ENCODE measurements at places on chromosomes 7 and 10.

GRCh38 chr10:60937784-60938654 is 6.0 kb downstream of the RHOBTB1 start:
- DNase-seq = no peak

- no peak for DNase-seq
These were observed 2.4 kb downstream of the EPO start for GRCh38 chr7:100722480-100723212.

GRCh38 chr7:131110297-131111080 is 217.2 kb upstream of the MKLN1 start:
- no peak for DNase-seq

DNA sequence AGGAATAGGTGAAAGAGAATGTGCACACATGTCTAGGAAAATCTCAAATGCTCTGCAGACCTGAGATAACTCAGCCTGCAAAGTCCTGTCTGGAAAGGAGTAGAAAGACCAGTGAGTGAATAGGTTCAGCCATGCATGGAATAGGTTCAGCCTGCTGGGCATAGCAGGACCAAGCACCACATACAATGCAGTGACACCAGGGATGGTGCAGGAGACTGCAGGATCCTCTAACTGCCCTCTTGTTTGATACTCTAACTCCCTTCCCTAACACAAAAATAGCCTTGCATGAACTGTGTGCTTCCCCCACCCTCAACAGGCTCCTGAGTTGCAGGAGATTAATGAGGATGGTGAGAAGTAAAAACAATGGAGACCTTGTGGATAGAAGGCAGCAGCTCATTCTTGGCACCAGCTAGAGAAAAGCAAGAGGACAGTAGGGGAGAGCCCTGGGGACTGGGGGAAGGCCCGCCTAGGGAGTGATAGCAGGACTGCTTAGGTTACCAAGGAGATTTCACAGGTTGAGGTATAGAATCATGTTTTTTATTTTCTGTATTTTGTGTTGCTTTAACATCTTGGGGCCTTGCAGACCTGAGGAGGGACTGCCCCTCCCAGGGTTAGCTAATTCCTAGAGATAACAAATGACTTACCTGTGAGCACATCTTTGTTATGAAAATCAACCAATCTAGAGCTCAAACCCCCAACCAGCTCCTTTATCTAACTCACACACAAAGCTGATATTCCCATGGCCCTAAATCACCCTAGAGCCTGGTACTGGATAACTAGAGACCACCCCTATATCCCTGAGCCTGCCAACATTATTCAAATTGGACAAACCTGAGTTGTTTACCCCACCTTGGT is 187.8 kb downstream of the PLPP4 start:
- DNase-seq = no peak

GRCh38 chr10:5343561-5343960 is 21.2 kb upstream of the UCN3 start:
- no peak for DNase-seq

GRCh38 chr7:85595750-85596178 is 408.9 kb upstream of the SEMA3D start:
- no peak for DNase-seq

DNA sequence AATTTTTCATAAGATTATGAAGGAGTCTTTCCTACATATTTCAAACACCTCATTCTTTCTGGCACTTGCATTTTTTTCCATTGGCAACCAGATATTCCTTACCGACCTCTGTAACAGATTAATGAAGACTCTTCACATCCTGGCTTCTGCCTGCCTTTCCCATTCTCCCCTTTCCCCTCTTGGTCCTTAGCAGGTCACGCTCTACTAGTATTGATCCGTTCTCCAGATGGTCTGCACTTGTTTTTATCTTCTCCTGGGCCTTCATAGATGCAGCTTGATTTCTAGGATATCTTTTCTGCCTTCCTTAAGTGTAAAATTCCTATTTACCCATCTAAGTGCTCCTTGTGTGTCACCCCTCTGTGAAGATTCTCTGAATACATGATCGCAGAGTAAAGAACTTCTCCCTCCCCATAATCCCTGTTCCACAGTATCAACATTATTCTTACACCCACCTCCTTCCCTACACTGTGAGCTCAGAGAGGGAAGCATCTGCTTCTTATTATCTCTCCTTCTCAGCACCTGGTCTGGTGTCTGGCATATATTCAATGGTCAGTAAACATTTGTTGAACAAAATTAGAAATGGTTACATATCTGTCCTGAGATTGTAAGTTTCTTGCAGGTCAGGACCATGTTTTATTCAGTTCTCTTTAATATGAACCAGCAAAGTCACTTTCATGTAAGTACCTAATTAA is 654.2 kb downstream of the REEP3 start:
- DNase-seq = no peak

GRCh38 chr10:5314840-5315239 is 49.9 kb upstream of the UCN3 start:
- no peak for DNase-seq

GRCh38 chr7:128006550-128007302 is 24.5 kb downstream of the LRRC4 start:
- DNase-seq = no peak

GRCh38 chr7:117937049-117937752 is 64.0 kb upstream of the CTTNBP2 start:
- no peak for DNase-seq

GRCh38 chr10:118585234-118585633 is 10.2 kb downstream of the PRLHR start:
- no peak for DNase-seq

- no peak for DNase-seq
These were observed 920 bp downstream of the PRLHR start for GRCh38 chr10:118594392-118595063.

- peak; percentile 33 for DNase-seq
These were observed 177.9 kb downstream of the SKAP2 start for GRCh38 chr7:26686448-26686981.

DNA sequence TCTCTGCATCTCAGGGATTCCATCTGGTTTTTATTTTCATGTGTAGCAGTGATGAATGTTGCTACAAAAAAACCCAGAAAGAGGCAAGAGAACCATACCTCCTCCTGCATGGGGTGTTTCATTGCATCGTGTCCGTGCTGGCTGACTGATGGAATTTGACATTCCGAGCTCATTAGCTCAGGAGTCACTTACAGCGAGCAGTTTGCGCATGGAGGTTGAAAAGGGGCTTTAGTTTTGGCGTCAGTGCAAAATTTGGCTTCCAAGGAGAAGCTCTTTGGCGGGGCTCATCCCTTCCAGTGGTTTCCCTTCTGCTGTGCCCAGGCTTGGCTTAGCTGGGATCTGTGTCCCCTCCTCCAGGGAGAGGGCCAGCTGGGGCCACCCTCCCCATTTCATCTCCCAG is 25.8 kb downstream of the EMX2 start:
- DNase-seq = no peak

DNA sequence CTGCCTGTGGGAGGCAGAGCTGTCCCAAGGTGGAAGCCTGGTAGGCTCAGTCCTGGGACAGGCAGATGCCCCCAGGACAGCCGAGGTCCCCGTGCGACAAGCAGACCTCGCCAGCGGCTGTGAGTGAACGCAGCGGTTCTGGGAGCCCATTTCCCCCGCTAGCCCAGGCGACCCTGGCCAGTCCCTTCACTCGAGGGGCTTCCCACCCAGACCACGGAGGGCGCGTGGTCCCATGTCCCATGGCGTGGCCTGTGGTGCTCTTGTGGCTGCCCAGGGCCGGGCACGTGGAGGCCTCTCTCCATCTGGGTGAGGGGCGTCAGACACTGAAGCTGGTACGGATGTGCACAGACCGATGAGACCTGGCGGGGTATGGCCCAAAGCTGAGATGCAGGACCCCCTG is 67.9 kb downstream of the ELFN1 start:
- DNase-seq = no peak

- no peak for DNase-seq
These were observed 173.9 kb upstream of the GRB10 start for GRCh38 chr7:50956522-50957155.

DNA sequence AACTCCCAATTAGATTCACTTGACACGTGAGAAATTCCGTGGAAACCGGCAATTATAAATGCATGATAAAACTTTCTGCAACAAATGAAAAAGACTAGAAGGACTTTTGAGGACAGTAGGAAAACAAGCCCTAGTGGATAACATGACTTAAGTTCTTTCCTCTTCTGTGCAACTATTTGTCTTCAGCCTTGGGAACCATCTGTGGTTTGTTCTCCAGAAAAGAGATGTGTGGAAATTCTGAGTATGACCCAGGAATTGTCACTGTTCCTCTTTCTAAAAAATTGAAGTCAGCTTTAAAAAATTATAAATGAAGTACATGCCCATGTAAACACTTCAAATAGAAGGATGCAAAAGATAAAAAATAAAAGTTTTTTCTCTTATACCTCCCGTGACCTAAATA is 128.6 kb upstream of the SVIL start:
- no peak for DNase-seq

GRCh38 chr10:102598243-102598642 is 46.0 kb upstream of the TRIM8 start:
- DNase-seq = no peak

DNA sequence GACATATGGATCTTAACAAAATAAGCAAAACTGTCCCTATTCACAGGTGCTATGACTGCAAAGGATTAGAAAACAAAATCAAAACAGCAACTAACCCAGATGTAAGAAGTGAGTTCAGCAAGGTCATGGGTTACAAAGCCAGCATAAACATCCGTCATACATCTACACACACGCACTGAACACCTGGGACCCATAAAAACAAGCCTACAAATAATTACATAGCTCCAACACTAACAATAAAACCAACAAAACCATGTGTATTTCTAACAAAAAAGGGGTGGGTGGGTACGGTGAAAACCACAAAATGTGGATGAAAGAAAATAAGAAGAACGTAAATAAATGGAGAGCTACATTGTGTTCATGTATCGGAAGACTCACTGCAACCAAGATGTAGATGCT is 256.8 kb downstream of the ELFN1 start:
- no peak for DNase-seq

GRCh38 chr7:158993591-158993990 is 137.2 kb downstream of the DYNC2I1 start:
- no peak for DNase-seq

GRCh38 chr10:30056767-30057355 is 2.5 kb downstream of the JCAD start:
- no peak for DNase-seq

DNA sequence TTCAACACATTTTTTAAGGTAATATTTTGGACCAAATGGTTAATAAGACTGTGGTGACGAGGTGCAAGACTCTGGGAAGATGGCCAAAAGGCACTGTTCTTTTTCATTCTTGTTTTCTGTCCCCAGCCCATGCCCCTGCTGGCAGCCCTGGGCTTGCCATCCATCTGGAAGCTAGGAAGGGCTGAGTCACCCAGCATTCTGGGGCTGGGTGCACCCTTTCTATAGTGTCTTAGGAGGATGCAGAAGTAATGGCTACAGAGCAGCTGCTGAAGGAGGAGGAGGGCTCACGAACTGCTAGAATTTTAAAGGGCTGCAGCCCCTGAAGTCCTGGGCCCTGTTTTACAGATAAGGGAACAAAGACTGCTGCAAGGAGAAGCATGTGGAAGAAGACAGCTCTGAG is 42.8 kb upstream of the ZNF32 start:
- no peak for DNase-seq

DNA sequence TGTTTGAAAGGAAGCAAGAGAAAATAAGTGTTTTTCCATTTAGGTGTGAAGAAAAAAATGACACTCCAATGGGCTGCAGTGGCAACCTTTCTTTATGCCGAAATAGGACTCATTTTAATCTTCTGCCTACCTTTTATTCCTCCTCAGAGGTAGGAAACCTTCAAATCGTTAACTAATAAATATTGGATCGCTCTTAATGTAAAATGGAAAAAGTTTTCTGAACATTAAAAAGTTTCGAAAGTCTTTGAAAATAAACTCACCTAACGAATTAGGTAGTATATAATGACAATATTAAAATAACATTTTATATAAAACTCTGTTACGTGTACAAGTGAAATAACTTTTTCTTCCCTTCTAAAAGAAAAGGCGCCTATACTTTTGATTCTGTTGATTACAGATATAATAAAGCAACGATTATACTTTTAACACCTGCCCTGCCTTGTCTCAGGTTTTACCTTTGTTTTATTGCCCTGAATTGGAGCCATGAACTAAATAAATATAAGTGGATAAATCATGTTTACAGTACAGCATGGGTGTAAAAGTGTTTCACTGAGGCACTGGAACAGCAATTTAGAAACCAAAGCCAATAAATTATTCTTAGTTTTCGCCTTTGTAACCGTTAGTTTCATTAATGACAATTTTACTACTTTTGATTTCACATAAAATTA is 804 bp downstream of the BCAP29 start:
- DNase-seq = no peak

DNA sequence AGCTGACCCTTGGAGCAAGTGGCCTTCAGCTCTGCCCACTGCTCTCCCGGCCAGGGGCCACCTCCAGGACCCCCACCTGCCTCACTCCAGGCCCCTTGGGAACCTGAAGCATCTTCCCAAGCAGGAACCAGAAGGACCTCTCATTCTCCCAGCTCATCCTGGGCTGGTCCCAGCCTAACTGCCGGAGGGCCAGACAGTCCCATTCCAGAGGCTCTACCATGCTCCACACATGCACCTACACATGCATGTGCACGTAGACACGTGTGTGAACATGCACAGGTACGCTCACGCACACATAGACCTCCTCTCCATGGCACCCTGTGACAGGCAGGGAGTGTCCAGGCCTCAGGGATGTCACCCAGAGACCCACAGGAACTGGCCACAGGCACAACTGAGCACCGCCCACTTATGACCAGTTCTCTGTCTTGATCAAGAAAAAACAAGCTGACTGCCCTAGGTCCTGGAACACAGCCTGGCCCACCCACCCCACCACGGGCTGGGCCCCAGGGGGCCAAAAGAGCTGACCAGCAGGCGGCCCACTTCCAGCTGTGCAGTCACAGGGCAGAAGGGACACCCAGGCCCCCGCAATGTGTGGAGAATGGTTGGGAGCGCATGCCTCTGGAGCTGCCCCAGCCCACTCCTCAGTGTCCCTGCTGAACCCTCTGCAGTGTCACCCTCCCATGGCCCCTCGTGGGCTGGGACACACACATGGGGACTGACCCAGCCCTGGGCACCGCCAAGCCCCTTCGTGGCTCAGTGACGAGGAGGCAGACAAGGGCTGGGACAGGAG is 43.4 kb downstream of the CAMK2B start:
- DNase-seq = no peak

GRCh38 chr10:124204726-124205125 is 111.3 kb upstream of the CHST15 start:
- no peak for DNase-seq

- DNase-seq = no peak
These were observed 138.7 kb downstream of the FAM204A start for GRCh38 chr10:118203461-118203860.

Data from SW 1271 (cell line).